ENCODE measurements at places on chromosomes 2 and 18.

- no peak for DNase-seq
These were observed 195.7 kb downstream of the CDH20 start for GRCh38 chr18:61528961-61529360.

DNA sequence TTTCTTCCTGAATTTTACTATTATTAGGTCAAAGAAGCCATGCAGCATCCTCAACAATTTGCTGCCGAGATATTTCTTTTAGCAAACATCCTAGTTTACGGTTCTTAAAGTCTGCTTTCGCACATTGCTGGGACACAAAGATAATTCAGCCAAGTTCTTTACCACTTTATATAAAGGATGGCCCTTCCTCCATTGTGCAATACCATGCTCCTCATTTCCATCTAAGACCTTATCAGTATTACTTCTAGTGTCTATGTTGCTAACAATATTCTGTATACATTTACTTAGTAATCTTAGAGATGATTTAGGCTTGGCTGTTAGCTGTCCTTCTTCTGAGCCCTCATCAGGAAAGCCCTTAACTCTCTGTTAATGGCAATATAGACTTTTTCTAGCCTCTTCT lies 8.0 kb upstream of the REG1A start:
- DNase-seq, result no peak

DNA sequence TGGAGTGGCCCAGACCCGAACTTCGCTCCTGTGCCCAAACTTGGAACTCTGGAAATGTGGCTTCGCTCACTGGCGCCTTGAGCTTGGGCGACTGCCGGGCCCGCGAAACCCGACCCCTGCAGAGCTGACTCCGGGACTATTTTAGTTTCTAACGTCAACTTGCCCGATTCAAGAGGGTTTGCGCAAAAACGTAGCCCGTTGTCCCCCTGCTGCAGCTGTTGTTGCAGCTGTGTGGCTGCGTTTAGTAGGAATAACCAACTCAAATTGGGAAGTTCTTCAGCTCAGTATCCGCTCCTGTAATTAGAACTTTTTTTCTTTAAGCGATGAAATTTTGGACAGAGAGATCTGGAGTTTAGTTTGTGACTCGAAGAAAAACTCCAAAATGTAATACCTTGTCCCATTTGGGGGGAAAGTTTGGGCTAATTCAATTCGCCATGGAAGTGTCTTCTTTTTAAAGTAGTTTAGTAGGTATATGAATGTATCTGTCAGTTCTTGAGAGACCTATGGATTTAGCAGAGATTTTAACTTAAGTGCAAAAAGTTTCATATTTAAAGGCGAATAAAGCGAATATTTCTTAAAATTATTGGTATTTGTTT lies 559 bp downstream of the MYL12A start:
- DNase-seq, result no peak

GRCh38 chr18:48059455-48060010 lies 129.1 kb upstream of the SMAD2 start:
- DNase-seq, result no peak

DNA sequence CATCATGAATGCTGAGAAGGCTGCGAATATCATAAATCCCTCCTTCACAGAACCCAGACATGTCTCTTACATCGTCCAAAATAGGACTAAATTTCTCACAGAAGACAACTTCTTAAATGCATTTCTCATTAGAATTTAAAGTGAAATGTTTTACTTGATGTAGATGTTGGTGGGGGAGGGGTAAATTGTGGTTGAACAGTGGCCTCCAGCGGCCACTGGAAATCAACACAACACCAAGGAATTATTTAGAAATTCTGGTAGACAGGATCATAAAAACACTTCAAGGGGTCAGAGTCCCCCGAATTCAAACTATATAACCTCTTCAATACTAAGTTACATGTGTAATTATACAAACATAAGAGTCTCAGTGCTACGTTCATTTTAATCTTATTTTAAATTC lies 135.9 kb downstream of the ABCA12 start:
- no peak for DNase-seq

DNA sequence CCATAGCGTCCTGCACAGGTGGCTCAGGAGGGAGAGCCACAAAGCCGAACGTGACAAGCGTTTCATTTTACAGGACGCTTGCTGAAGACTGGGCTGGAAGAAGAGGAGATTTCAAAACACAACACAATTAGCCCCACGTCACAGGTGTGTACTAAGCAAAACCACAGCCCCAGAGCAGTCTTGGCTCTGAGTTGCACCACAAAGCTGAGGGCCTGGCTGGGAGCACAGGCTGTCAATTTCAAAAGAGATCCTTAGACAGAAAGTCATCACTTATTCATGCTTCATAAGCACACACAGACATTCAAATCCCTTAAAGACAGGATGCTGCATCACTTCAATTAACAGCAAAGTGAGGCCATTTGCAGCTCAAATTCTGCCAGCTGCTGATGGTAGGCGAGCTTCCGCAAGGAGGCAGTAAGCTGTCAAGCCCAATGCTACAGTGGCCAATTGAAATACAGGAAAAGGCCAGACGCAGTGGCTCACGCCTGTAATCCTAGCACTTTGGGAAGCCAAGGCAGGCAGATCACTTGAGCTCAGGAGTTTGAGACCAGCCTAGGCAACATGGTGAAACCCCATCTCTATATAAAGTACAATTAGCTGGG lies 79.6 kb downstream of the SKA1 start:
- DNase-seq, result no peak

DNA sequence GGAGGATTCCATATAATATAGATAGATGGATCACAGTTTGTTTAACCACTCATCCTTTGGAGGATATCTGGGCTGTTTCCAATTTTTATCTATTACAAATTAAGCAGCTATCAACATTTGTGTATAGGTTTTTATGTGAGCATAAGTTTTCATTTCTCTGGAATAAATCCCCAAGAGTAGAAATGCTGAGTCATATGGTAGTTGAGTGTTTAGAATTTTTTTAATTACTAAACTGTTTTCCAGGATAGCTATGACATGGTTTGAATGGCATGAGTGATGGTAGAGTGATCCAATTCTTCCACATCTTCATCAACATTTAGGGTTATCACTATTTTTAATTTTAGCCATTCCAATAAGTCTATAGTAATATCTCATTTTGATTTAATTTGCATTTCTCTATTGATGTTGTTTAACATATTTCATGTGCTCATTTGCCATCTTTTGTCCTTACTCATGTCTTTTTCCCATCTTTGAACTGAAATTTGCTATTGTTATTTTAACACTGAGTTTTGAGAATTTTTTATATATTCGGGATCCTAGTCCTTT lies 31.4 kb downstream of the ABCB11 start:
- DNase-seq, result no peak

DNA sequence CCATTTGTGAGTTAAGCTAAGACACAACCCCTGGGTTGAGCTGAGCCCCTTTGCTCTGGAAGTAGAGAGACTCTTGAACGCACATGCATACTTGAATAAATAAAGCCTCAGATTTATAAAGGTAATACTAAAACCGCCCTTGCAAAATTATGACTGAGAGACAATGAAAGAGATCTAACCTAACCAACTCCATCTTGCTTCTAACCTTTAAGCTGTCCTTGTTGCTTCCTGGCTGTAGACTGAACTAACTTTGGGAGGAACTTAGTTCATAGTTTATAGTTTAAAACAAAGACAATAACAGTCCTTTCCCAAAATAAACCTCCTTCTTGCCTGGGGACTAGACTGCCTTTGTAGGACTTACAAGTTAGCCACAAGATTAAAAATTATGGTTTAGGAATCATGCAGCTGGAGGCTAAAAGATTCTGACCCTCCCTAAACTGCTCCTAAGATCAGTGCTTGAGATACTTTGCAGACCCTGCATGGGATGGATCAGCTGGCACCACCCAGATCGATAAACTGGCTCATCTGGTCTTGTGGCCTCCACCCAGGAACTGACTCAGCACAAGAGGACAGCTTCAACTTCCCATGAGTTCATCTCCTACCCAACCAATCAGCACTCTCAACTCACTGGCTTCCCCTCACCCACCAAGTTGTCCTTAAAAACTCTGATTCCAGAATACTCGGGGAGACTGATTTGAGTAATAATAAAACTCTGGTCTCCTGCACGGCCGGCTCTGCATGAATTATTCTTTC lies 240.2 kb upstream of the SLC14A2 start:
- DNase-seq, result no peak

- DNase-seq, result peak; percentile 81
These were observed at the start of gene SLC35F6 for GRCh38 chr2:26764078-26764887. Gene SLC35F6 (plus strand): TSS chr2:26764284. CDS start chr2:26764350, 66 bp downstream.

DNA sequence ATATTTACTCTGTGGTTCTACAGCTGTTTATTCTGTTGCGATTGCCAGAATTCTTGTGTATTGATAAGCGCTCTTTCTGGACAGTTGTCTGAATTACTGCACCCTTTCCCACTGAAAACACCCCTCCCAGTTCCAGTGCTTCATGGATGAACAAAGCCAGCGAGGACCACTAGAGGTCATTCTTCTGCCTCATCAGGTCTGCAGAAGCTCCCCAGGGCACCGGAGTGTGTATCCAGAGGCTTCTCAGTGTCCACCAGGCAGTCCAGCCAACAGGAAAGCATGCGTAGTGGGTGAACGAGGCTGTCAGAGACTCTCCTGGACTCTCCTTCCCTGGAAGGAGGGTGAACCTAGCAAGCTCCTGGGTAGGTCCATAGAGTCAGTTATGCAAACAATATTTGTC lies 40.6 kb upstream of the INHBB start:
- DNase-seq, result no peak

GRCh38 chr2:70854411-70854810 lies 18.8 kb upstream of the CD207 start:
- DNase-seq, result no peak

- DNase-seq, result no peak
These were observed 122.0 kb upstream of the MYCN start for GRCh38 chr2:15818318-15818753.

GRCh38 chr18:64052772-64053171 lies 82.9 kb downstream of the SERPINB8 start:
- no peak for DNase-seq

DNA sequence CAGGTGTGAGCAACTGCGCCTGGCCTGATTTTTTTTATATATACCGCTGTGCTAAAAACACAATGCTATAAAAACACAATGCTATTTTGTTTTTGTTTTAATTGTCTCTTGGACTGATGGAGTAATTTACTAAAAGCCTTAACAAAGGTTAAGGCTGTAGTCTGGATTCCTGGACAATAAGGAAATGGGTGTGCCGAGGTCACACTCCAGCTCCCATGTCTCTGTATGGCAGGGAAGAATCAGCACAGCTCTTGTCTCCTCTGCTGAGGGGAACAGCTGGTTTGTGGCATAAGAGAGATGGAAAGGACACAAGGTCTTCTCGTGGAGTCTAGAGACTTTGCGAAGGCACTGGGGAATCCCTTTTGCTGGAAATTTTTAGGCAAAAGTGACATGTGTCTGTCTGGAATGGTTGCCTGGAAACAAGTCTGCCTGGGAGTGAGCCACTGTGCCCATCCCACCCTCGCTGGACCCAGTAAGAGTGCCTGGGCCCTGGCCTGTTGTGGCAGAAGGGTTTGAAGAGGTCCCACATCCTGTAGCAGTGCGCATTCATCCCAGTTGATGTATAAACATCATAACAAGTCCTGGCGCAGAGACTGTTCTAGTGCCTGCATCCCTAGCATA lies 73.1 kb downstream of the MAPK4 start:
- no peak for DNase-seq

- no peak for DNase-seq
These were observed 55.1 kb downstream of the MAP3K20 start for GRCh38 chr2:173130496-173131465.

GRCh38 chr2:27977731-27978312 lies 87.3 kb downstream of the BABAM2 start:
- DNase-seq, result no peak

- no peak for DNase-seq
These were observed 42.3 kb downstream of the RPRD1A start for GRCh38 chr18:36025025-36025424.

DNA sequence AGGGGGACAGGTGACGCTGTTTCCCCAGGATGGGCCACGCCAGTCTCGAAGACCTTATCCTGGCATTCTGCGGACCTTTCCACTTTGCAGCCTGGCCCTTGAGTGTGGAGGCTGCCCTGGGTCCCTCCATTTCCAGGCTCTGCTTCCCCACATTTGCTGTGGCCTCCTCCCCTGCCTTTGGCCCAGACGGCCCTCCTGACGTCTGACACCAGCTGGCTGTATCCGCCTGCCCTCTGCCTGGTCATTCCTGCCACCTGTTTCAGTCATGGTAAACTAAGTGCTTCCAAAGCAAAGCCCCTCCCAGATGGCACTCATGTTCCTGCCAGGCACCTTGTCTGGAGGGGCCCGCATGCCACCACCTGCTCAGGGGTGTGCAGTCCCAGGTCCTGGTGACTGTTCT lies 95.1 kb downstream of the ASB1 start:
- DNase-seq, result no peak

DNA sequence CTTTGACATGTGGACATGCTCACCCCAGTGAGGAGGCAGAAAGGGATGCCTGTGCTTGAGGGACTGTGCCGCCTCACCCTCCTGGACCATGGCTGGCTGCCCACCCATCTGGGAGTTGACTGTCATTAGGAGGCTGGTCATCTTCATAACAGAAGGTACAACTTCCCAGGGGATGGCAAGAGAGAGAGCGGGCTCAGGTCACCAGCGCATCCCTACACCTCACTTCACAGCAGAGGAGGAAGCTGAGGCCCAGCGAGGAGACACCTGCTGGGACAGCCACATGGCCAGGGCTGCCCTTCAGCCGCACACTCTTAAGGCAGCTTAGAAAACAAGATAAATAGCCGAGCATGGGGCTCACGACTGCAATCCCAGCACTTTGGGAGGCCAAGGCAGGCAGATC lies 59.4 kb downstream of the ADCY3 start:
- DNase-seq, result no peak

- DNase-seq, result no peak
These were observed 426.7 kb downstream of the EPHA4 start for GRCh38 chr2:221145396-221145795.

DNA sequence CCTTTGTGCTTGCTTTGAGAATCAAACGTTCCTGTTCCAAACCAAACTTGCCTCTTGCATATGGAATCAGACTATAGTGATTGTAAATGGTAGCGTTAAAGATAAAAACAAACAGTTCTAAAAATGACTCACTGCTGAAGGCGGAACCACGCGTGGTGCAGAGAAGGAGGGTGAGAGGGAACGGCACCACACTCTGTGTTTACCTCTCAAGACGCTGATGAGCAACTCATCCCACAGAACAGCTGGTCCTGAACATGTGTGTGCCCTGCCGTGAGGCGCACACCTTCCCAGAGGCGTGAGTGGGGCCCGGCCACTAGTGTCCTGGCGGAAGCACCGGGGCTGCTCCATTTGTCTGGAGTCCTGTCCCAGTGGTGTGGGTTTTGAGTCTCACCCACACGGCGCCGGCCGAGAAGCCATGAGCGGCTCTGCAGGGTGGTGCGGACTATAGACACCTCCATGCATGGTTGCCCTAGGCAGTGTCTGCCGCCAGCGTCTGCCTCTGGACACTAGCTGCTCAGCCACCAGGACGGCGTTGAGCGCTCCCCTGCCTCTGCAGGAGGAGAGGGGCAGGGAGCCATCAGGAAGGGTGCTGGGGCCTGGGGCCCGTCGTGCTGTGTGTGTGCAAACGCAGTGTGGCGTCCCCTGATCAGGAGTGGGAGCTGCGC lies 52.1 kb downstream of the NFATC1 start:
- no peak for DNase-seq

- no peak for DNase-seq
These were observed 239.3 kb upstream of the CDH20 start for GRCh38 chr18:61093965-61094364.

Measured in CD4-positive, alpha-beta T cell treated with Interleukin-6 at 100 ng/mL for 8 hours (primary cell).